ENCODE measurements at places on chromosomes 7 and 10.
A peak's percentile ranks its signal among the peaks of the same experiment; 100 is the strongest.

GRCh38 chr7:106430103-106430502, 145.3 kb upstream of the NAMPT start:
- H3K27me3 ChIP-seq = no peaks in the 10 kb centered on the region
- no peaks in the 10 kb centered on the region for H3K4me1 ChIP-seq
- H3K4me3 ChIP-seq = no peak overlapping the region
- H3K36me3 ChIP-seq = no peaks in the 10 kb centered on the region
- no peak overlapping the region for H3K27ac ChIP-seq

- H3K4me1 ChIP-seq = peaks cover 6% of the 10 kb centered on the region
- no peak for DNase-seq
Measured at GRCh38 chr7:149696280-149696679, 77.1 kb downstream of the ZNF467 start.

DNA sequence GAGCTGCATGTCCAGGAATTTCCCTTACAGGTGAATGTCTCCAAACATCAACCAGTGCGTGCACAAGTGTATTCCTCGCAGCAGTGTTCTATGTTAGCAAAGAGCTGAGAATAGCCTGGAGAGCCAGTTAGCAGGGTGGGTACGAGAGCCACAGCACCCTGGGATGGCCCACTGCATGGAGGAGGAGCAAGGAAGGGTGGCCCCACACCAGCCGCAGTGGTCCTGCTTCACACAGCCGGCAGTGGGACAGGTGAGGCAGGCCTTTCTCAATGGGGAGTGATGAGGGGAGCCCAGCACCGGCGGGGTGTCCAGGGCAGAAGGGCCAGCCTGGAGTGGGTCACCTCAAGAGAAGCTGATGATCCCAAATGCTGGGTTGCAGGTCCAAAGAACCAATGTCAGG, 240.7 kb downstream of the TCERG1L start:
- no peaks in the 10 kb centered on the region for H3K27me3 ChIP-seq
- H3K36me3 ChIP-seq = no peaks in the 10 kb centered on the region
- no peak overlapping the region for H3K4me3 ChIP-seq
- no peak for DNase-seq

- no peak overlapping the region for H3K4me3 ChIP-seq
Measured at GRCh38 chr7:47957156-47957555, 8.9 kb upstream of the PKD1L1 start.

GRCh38 chr7:66013938-66014337, 31.9 kb upstream of the GUSB start:
- no peaks in the 10 kb centered on the region for H3K4me1 ChIP-seq
- no peak overlapping the region for H3K4me3 ChIP-seq
- H3K27me3 ChIP-seq = no peaks in the 10 kb centered on the region
- H3K27ac ChIP-seq = no peak overlapping the region

DNA sequence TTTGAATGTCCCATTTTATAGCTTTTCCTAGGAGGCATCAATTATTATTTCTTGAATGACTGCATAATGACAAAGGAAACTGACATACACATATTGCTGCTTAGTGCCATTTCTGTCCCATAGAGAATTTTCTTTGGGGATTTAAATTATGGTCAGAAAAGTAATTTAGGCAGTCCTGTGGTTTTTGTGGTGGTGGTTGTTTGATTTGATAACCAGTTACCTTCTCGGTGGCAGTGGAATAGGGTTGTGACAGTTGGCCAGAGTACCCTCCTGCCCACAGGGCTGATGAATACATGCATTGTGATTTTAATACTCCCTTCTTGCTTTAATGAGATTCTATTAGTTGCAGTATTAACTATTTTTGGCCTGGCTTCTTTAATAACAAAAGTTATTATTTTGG, 6.6 kb upstream of the SGCE start:
- peak; percentile 27 for DNase-seq
- H3K4me1 ChIP-seq = peaks cover 7% of the 10 kb centered on the region
- H3K4me3 ChIP-seq = no peak overlapping the region
- no peaks in the 10 kb centered on the region for H3K36me3 ChIP-seq
